Activated CD8-positive, alpha-beta memory T cell treated with anti-CD3 and anti-CD28 coated beads, Interleukin-2, amount 10 ng/mL, durations not matched to agents 7 days and 5 days (primary cell): ENCODE measurements at places on chromosomes 4 and X. TPM values are rescaled to one million over a fixed set of nuclear protein-coding genes. Genes with fewer than 3 reads are reported as not detected.

OTUD5 gene
- 56.9 TPM for total RNA-seq

NXF2 gene
- not detected for total RNA-seq

SGCB gene
- 12.6 TPM for total RNA-seq

GRCh38 chr4:174307694-174308093 is 24.0 kb downstream of the CEP44 start:
- no peak for DNase-seq

GRCh38 chr4:81516241-81516640 is 44.5 kb upstream of the RASGEF1B start:
- DNase-seq, result no peak

GRCh38 chr4:5884796-5885195 is 8.1 kb downstream of the CRMP1 start:
- DNase-seq, result no peak

- DNase-seq, result no peak
These were observed 631.1 kb upstream of the CPEB2 start for GRCh38 chr4:14371131-14371530.

DNA sequence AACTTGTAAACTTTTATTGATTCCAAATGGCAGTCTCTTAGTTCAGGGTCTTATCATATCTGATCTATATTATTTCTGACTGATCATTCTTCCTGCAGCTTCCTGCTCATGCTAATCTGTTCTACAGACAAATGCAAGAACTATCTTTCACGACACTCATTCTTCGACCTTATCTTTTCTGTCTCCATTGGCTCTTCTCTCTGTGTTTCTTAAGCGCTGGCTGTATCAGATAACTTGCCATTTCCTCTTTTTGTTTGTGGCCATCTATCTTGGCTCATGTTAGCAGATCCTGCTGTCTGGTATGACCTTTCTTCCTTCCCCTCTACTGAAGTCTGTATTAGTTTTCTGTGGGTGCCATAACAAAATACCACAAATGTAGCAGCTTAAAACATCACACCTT is 230.5 kb upstream of the PUDP start:
- DNase-seq, result no peak

DNA sequence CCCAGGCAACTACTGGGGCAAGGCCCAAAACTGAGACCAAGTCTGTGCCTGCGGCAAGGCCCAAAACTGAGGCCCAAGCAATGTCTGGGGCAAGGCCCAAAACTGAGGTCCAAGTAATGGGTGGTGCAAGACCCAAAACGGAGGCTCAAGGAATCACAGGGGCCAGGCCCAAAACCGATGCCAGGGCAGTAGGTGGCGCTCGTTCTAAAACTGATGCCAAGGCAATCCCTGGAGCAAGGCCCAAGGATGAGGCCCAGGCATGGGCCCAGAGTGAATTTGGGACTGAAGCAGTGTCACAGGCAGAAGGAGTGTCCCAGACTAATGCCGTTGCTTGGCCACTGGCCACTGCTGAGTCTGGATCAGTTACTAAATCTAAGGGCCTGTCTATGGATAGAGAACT is 2.7 kb downstream of the GPRASP2 start:
- DNase-seq, result no peak

DNA sequence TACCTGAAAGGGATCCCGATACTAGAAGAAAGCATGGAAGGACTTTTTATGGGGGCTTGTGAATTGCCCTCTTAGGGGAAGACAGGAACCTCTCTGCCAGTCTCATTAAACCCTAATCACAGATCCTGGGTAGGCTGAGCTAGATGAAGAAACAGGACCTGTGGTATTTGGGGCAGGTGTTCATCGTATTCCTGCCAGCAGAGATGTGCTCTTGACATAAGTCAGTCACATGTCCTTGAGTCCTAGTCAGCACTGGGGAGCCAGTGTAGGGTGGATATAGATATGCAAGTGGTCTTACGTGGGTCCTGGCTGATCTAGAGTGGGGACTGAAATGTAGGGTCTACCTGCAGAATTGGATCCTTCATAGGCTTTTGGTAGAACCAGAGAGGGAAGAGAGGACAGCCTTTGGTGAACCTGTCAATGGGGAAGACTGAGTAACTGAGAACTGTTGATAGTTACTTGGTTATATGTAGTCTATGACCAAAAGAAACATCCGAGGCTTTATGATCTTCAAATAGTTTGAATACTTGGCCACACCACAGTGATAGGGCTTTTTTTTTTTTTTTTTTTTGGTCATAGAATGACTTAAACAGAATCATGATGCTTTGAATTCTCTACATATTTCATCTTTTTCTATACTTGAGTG is 63.5 kb upstream of the WDR1 start:
- no peak for DNase-seq

DNA sequence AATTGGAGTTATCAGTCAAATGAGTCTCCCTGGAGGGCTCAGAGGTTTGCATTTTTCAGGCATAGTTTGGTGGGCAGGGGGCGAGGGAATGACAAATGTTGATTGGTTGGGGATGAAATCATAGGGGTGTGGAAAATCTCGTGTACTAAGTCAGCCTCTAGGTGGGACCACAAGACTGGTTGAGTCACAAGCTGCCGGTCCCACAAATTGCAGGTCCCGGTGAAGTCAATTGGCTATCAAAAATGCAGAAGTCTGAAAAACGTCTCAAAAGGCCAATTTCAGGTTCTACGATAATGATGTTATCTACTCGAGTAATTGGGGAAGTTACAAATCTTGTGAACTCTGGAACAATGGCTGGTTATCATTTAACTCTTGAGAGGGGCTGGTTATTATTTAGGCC is 98.8 kb upstream of the DHX15 start:
- DNase-seq, result no peak
